ENCODE measurements at places on chromosomes 2 and 18.

GRCh38 chr2:113877711-113878598 lies 11.9 kb upstream of the ACTR3 start:
- DNase-seq: peak; percentile 53

DNA sequence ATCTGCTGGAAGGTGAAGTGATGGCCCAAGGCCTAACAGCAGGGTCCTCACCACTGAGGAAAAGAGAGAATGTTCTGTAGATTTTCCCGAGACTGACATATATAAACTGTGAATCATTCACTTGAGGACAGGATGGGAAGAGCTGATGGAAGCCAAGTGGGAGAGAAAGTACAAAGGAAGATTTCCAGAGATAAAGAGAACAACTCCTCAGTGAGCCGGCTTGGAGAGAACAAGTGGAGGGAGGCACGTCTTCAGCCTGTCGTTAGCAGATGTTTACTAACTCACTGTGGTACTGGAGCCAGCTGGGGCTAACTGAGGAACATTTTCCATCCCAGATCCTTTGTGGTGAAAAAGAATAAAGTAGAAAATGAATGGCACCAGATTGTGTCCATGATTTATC lies 552.9 kb upstream of the TNP1 start:
- DNase-seq: peak; percentile 49

GRCh38 chr2:150145299-150145692 lies 342.2 kb downstream of the RND3 start:
- DNase-seq: no peak

- DNase-seq: no peak
These were observed 2.1 kb upstream of the SKA1 start for GRCh38 chr18:50372743-50373142.

GRCh38 chr2:39732482-39732881 lies 46.6 kb downstream of the THUMPD2 start:
- DNase-seq: peak; percentile 20

- no peak for DNase-seq
These were observed 191.0 kb upstream of the TCF4 start for GRCh38 chr18:55778788-55779690.
